ENCODE measurements at places on chromosomes 7 and 10. TPM values are rescaled to one million over a fixed set of nuclear protein-coding genes. Genes with fewer than 3 reads are reported as not detected.

Gene ACTL6B
- polyA plus RNA-seq: not detected

Gene OPALIN
- not detected for polyA plus RNA-seq

Gene PRSS37
- polyA plus RNA-seq: not detected

Gene ASZ1
- polyA plus RNA-seq: not detected

Measured in IgD-negative memory B cell (primary cell).